Ovary (tissue), 10 donors: ENCODE measurements at places on chromosomes 7 and 10. TPM values are rescaled to one million over a fixed set of nuclear protein-coding genes. Genes with fewer than 3 reads are reported as not detected.
A peak's percentile ranks its signal among the peaks of the same experiment; 100 is the strongest.

- peak; percentile 38 for DNase-seq
- peak overlapping the region; percentile 1 for H3K27ac ChIP-seq
- no peaks in the 10 kb centered on the region for H3K36me3 ChIP-seq
- H3K27me3 ChIP-seq: no peaks in the 10 kb centered on the region
Measured at GRCh38 chr7:99997545-99998137, 17.8 kb upstream of the ZKSCAN1 start.

- H3K4me3 ChIP-seq: no peak overlapping the region
- no peaks in the 10 kb centered on the region for H3K27me3 ChIP-seq
- no peaks in the 10 kb centered on the region for H3K4me1 ChIP-seq
- no peak for DNase-seq
Measured at GRCh38 chr7:2431260-2431867, 28.0 kb downstream of the CHST12 start.

- no peak overlapping the region for H3K27ac ChIP-seq
- no peaks in the 10 kb centered on the region for H3K4me1 ChIP-seq
- H3K27me3 ChIP-seq: no peaks in the 10 kb centered on the region
- H3K4me3 ChIP-seq: no peak overlapping the region
Measured at GRCh38 chr10:62736168-62736546, 68.4 kb upstream of the ADO start.

- no peaks in the 10 kb centered on the region for H3K36me3 ChIP-seq
- H3K4me1 ChIP-seq: no peaks in the 10 kb centered on the region
- H3K27me3 ChIP-seq: no peaks in the 10 kb centered on the region
- no peak for DNase-seq
- no peak overlapping the region for H3K27ac ChIP-seq
- no peak overlapping the region for H3K4me3 ChIP-seq
Measured at GRCh38 chr7:156464339-156464738, 176.2 kb upstream of the RNF32 start.

- no peaks in the 10 kb centered on the region for H3K36me3 ChIP-seq
- H3K27me3 ChIP-seq: no peaks in the 10 kb centered on the region
- no peak for DNase-seq
- H3K4me1 ChIP-seq: no peaks in the 10 kb centered on the region
- no peak overlapping the region for H3K4me3 ChIP-seq
Measured at GRCh38 chr10:68099736-68100135, 9.6 kb upstream of the MYPN start.

DNA sequence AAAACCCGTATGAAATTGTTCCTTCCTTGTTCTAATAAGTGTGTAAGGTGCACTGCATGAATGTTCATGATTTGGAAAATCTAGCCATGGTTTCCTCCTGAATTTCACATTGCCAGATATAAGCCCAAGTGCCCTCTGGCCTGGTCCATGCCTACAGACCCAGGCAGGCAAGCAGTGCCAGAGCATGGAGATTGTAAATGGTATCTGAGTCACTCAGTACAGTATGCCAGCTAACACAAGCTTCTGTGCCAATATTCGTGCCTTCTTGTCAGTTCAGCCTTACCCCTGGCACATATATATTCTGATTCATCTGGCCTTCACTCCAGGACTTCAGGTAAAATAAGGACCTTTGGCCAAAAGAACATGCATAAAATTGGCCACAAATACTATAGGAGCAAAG, 38.4 kb upstream of the PDE1C start:
- no peaks in the 10 kb centered on the region for H3K27me3 ChIP-seq
- H3K27ac ChIP-seq: no peak overlapping the region
- H3K36me3 ChIP-seq: no peaks in the 10 kb centered on the region
- H3K4me1 ChIP-seq: no peaks in the 10 kb centered on the region
- no peak overlapping the region for H3K4me3 ChIP-seq

GRCh38 chr10:110857265-110858171, 14.2 kb upstream of the PDCD4 start:
- DNase-seq: no peak
- no peaks in the 10 kb centered on the region for H3K36me3 ChIP-seq
- H3K27ac ChIP-seq: peak overlapping the region; percentile 33
- no peaks in the 10 kb centered on the region for H3K27me3 ChIP-seq

DNA sequence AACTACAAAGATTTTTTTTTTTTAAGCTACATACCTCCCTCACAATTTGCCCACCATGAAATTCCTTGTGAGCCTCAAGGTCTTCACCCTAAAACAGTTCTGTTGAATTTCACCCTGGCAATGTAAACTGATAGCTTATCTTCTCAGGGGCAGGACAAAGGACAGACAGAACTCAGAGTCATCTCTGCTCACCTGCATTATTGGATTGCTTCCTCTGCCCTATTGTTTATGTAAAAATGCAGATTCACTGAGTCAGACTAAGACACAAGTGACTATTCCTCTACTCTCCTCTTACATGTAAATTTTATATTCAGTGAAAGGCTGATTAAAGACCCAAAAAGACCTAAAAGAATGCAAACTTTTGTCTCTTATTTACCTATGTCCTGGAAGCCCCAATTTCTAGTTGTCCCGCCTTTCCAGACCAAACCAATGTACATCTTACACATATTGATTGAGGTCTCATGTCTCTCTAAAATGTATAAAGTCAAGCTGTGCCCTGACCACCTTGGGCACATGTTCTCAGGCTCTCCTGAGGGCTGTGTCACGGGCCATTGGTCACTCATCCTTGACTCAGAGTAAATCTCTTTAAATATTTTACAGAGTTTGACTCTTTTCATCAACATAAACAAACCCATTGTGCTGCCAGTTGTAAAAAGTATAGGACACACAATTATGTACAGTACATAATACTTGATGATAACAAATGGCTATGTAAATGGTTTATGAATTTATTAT, 440.2 kb downstream of the HTR7 start:
- H3K4me3 ChIP-seq: no peak overlapping the region
- no peaks in the 10 kb centered on the region for H3K27me3 ChIP-seq
- H3K4me1 ChIP-seq: no peaks in the 10 kb centered on the region
- no peak overlapping the region for H3K27ac ChIP-seq
- H3K36me3 ChIP-seq: no peaks in the 10 kb centered on the region

- H3K4me1 ChIP-seq: no peaks in the 10 kb centered on the region
- no peak overlapping the region for H3K27ac ChIP-seq
- H3K27me3 ChIP-seq: no peaks in the 10 kb centered on the region
- no peaks in the 10 kb centered on the region for H3K36me3 ChIP-seq
Measured at GRCh38 chr10:8873310-8873709, 818.8 kb downstream of the GATA3 start.

GRCh38 chr10:111200505-111201186, 123.8 kb downstream of the ADRA2A start:
- no peaks in the 10 kb centered on the region for H3K36me3 ChIP-seq
- DNase-seq: no peak
- no peaks in the 10 kb centered on the region for H3K4me1 ChIP-seq

DNA sequence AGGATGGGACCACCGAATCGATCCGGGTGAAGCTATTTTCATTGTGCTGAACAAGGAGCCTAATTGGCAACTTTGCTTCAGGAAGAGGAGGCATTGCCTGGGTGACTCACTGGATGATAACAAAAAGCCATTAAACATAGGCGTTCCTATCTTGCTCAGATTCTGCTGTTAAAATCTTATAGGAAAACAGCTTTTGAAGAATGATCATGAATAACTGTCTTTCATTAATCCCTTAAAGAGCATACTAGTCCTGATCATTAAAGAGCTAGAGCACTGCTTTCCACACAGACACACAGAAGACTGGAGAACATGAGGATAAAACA, 174.2 kb upstream of the IMMP2L start:
- H3K27me3 ChIP-seq: no peaks in the 10 kb centered on the region
- peaks cover 3% of the 10 kb centered on the region for H3K4me1 ChIP-seq
- H3K36me3 ChIP-seq: no peaks in the 10 kb centered on the region
- no peak overlapping the region for H3K27ac ChIP-seq

- DNase-seq: no peak
- H3K27me3 ChIP-seq: no peaks in the 10 kb centered on the region
- no peak overlapping the region for H3K4me3 ChIP-seq
- H3K36me3 ChIP-seq: no peaks in the 10 kb centered on the region
- no peaks in the 10 kb centered on the region for H3K4me1 ChIP-seq
Measured at GRCh38 chr7:17632384-17632783, 307.9 kb downstream of the SNX13 start.

DNA sequence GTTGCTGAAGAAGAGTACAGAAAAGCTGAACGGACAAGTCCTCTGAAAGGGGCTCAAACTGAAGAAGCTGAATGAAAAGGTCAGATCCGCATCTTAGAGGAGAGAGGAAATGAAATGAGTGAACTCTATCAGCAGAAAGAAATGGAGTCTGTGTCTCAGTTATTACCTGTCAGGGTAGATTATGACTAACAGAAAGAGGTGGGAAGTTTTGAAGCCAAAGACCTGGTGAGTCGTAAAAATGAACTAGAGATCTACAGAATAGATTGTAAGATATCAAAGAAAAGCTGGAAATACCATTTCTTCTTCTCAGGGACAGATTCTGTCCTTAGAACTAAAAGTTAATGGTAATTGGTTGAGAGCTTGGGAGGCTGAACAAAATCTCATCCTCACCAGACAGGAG, 11.1 kb upstream of the MBL2 start:
- H3K4me1 ChIP-seq: no peaks in the 10 kb centered on the region
- no peak overlapping the region for H3K27ac ChIP-seq
- DNase-seq: no peak
- H3K4me3 ChIP-seq: no peak overlapping the region
- no peaks in the 10 kb centered on the region for H3K36me3 ChIP-seq

GRCh38 chr10:122342293-122343134, 32.0 kb upstream of the PLEKHA1 start:
- peaks cover 4% of the 10 kb centered on the region for H3K4me1 ChIP-seq
- H3K27me3 ChIP-seq: no peaks in the 10 kb centered on the region
- H3K36me3 ChIP-seq: no peaks in the 10 kb centered on the region
- peak overlapping the region; percentile 38 for H3K27ac ChIP-seq
- DNase-seq: peak; percentile 39
- H3K4me3 ChIP-seq: no peak overlapping the region

GRCh38 chr7:133124974-133125373, 43.1 kb upstream of the CHCHD3 start:
- no peak overlapping the region for H3K27ac ChIP-seq
- no peak for DNase-seq
- no peak overlapping the region for H3K4me3 ChIP-seq
- no peaks in the 10 kb centered on the region for H3K27me3 ChIP-seq
- H3K36me3 ChIP-seq: no peaks in the 10 kb centered on the region
- no peaks in the 10 kb centered on the region for H3K4me1 ChIP-seq

DNA sequence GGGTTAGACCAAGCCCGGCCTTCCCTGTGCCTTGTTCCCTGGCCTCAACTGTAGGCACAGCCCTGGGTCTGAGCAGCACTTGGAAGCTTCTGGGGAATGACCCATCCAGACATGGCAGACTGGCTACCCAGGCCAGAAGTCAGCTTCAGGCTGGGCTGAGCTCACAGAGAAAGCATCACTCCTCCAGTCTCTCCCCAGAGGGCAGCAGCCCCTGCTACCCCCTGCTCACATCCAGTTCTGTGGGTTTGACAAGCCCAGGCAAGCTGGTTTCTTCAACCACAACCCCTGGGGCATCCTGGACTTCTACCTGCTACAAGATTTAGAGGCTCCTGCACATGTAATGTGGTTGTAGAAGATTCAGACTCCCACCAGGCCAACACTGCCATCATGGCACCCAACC, 9.0 kb downstream of the C10orf71 start:
- no peak overlapping the region for H3K4me3 ChIP-seq
- no peaks in the 10 kb centered on the region for H3K4me1 ChIP-seq
- no peak overlapping the region for H3K27ac ChIP-seq
- no peak for DNase-seq
- H3K36me3 ChIP-seq: no peaks in the 10 kb centered on the region

GRCh38 chr10:78909221-78909620, 159.5 kb upstream of the ZMIZ1 start:
- no peaks in the 10 kb centered on the region for H3K27me3 ChIP-seq
- DNase-seq: no peak
- H3K4me3 ChIP-seq: no peak overlapping the region

GRCh38 chr7:126957443-126957842, 295.3 kb downstream of the GRM8 start:
- DNase-seq: no peak
- H3K4me3 ChIP-seq: no peak overlapping the region
- no peaks in the 10 kb centered on the region for H3K36me3 ChIP-seq
- H3K27ac ChIP-seq: no peak overlapping the region
- no peaks in the 10 kb centered on the region for H3K4me1 ChIP-seq
- no peaks in the 10 kb centered on the region for H3K27me3 ChIP-seq

DNA sequence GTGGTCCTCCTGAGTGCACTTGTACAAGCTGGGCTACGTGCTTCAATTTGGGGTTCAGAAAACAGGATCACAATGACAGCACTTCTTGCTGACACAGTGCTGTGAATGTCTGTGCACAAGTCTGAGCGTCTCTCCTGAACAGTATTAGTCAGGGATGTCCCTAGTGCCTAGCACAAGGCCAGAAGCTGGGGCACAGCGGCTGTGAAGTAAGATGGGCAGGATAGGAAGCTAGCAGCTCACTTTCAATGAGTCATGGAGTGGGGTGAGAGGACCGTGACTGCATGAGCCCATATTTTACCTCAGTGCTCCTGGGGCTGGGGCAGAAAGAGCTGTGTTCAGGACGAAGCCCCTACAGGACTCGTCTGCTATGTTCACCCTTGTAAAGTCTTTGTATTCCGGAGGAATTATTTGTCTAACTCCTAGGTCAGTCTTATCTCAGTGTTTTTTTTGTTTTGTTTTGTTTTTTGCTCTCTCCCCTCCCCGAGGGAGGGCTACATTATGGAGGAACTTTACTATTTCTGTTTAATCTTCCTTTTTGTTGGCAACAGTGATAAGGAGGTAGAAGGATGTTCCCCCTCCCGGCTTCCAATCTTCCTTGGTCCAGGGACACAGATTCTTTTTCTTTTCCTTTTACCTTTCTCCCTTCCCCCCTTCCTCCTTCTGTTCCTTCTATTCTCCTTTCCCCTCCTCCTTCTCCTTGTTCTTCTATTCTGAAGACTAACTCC, 2.8 kb upstream of the LRMDA start:
- peak; percentile 45 for DNase-seq
- H3K27ac ChIP-seq: peak overlapping the region; percentile 45
- peaks cover 33% of the 10 kb centered on the region for H3K4me1 ChIP-seq
- no peak overlapping the region for H3K4me3 ChIP-seq

DNA sequence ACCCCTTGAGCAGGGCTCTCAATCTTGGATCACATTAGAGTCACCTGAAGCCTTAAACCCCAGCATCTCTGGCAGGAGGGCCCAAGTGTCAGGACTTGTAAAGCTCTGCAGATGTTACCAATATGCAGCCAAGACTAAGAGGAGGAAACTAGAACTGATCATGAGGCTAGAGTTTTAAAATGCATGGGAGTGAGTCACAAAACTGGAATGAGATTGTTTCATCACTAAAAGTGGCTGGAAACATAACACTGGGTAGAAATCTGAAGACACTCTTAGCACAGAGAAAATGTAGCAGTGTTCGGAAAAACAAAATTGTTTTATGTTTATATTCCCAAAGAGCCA, 63.3 kb upstream of the GHITM start:
- H3K36me3 ChIP-seq: no peaks in the 10 kb centered on the region
- no peaks in the 10 kb centered on the region for H3K27me3 ChIP-seq
- peak; percentile 16 for DNase-seq
- no peak overlapping the region for H3K27ac ChIP-seq

GRCh38 chr7:94562525-94562924, 52.9 kb downstream of the CASD1 start:
- no peak overlapping the region for H3K4me3 ChIP-seq
- no peak overlapping the region for H3K27ac ChIP-seq
- H3K4me1 ChIP-seq: no peaks in the 10 kb centered on the region

The LMOD2 gene
- not detected for total RNA-seq

The PTN gene
- 2.7 TPM for total RNA-seq

The GPR15LG gene
- 0.31 TPM for total RNA-seq

The DOCK1 gene
- total RNA-seq: 68.3 TPM

The KCNMA1 gene
- 7.0 TPM for total RNA-seq

The SYNPO2L gene
- total RNA-seq: 0.12 TPM

The HOXA6 gene
- 1.9 TPM for total RNA-seq

The HOXA10 gene
- total RNA-seq: not detected

The CHCHD2 gene
- total RNA-seq: 282 TPM

The PARD3 gene
- 92.3 TPM for total RNA-seq

The PAPSS2 gene
- 43.7 TPM for total RNA-seq
